Activated CD4-positive, alpha-beta T cell treated with anti-CD3 and anti-CD28 coated beads, Interleukin-2, amount 50 U/mL, for 24 hours (primary cell): ENCODE measurements at places on chromosomes 11 and 22.

DNA sequence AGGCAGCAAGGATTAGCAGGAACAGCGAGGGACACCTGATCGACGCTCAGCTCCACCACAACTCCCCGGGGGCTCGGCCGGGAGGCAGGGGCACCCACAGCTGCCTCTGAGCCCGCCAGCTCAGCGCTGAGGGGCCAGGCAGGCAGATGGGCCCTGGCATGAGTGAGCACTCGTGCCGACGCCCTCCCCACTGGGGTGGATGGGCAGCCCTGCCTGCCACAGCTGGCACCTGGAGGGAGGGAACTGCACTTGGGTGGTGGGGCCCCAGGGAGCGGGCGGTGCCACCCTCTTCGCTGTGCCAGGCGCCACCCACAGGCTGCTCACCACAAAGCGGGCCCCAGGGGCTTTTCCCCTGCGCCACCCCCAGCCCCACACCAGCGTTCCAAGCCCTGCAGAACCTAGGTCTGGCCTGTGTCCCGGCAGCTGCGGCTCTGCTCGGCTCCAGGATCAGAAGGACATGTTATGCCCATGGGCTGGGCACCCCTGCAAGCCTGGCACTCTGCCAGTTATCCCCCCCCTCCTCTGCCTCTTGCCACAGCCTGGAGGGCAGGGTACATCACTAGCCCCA lies 28.8 kb downstream of the WNT7B start:
- DNase-seq: no peak

GRCh38 chr11:117026593-117027330 lies 71.5 kb downstream of the SIK3 start:
- no peak for DNase-seq

GRCh38 chr11:18865951-18866350 lies 73.3 kb downstream of the MRGPRX1 start:
- DNase-seq: no peak

- no peak for DNase-seq
Measured at GRCh38 chr22:38798496-38798895, 4.6 kb upstream of the DNAL4 start.

- DNase-seq: no peak
Measured at GRCh38 chr11:29200791-29201562, 815.9 kb downstream of the KCNA4 start.

- peak; percentile 85 for DNase-seq
Measured at GRCh38 chr22:37807410-37808293, at the start of gene GCAT. Gene GCAT, plus strand, starts transcription at chr22:37807934. Its CDS starts 34 bp downstream, at chr22:37807968.

DNA sequence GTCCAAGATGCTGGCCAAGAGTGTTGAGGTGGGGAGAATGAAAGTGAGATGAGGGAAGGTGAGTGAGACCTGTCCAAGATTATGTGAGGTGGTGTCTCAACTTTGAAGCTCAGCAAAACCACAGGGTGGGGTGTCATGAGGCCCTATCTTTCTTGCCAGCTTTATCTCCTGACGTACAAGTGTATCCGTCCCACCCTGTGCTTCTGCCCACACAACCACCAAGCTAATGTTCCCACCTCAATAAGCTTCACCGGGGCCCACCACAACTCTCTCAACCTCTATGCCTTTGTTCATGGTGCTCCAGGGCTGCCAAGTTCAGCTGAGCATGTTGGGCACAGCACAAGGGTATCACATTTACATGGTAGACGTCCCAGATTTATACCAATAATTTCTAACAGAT lies 7.1 kb upstream of the TPST2 start:
- no peak for DNase-seq

DNA sequence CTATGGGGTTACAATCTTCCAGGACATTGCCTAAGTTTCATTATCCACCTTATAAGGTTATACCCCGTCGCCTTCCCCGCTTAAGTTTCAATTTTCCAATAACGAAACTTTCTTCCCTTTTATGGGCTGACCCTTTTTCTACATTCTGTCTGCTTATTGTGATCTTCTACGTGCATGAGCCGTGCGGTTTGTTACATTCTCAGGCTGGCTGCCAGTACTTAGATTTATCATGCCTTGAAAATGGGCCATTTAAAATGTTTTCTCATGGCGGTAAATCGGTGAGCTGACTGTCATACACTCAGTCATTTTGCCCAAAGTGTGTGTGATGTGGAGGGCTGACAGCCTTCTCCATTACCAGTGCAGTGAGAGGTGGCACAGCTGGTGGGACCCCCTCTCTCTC lies 23.3 kb downstream of the DGCR6L start:
- DNase-seq: no peak

DNA sequence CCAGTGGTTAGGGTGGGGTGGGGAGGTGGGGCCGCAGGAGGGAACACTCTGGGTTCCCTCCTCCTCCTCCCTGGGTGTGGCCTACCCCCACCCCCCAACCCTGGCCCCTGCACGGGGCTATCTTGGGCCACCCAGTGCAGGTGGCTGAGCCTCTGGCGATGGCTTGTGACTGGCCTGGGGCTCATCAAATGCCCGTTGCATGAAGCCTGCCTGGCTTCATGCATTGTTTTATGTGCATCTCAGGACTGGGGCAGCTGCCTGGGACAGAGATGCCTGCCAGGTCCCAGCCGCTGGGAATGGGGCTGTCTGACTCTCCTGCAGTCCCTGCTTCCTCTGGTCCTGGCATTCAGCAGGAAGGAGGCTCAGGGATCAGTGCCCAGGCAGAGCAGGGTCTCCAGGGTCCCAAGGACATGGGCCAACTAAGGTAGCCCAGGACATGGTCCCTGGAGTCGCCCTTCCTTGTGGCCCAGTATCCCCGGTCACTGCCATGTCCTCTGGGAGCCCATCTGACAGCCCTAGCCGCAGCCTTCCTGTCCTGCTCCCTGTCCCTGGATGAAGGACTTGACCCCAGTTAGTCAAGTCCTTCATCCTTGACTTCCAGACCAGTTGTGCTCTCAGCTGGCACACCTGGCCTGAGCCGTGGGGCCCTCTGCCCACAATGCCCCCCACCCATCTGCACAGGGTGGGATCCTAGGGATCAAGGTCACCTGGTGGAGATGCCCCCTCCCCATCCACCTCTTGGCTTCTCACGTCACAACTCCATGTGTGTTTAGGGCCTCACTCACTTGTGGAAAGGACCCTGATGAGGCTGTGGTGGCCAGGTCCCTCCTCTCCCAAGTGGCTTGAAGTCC lies 112.1 kb upstream of the FGF3 start:
- no peak for DNase-seq

DNA sequence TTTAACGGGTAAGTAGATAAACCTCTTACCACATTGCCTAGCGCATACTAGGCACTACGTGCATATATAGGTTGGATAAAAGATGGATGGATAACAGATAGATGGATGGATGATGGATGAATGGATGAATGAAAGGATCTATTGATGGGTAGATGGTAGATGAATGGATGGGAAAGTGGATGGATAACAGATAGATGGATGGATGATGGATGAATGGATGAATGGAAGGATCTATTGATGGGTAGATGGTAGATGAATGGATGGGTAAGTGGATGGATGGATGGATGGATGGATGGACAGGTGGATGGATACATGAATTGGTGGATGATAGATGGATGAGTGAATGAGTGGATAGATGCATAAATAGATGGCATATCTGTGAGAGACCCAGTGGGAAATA lies 555.0 kb downstream of the MN1 start:
- DNase-seq: no peak

DNA sequence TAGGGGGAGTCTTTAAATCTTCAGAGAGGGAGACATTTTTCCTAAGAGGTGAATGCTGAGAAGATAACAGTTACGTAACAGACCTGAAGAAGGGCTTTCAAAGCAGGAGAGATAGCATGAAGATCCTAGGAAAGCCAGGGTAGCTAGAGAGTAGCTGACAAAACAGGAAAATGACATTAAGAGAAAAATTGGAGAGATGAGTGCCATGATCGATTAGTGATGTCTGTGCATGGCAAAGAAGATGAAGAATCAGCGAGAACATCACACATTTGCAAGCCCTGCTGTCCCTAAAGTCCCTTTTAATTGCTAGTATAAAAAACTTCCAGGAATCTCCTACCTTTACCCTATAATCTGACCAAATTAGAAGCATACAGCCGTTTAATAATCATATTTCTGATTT lies 116.9 kb upstream of the PAX6 start:
- DNase-seq: no peak

DNA sequence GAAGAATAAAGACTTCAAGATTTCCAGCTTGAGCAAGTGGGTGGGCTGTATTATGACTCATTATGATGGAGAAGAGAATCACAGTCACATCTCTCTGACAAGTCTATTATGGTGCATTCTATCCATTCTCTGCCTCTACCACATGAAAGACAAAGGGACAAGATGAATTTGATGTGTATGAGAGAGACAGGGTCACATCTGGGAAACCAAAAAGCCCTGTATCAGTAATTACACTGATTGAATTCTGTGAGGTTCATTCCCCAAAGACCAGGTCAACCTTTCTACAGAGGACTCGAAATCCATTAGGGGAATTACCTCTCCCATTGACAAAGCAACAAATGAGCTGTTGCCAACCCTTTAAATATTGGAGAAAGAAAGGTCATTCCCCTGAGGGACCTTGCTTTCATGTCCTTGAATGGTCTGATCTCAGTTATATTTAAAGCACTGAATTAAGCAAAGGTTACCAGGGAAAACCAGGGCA lies 109.6 kb downstream of the USP35 start:
- DNase-seq: no peak

- DNase-seq: no peak
Measured at GRCh38 chr11:111559800-111560464, 19.4 kb downstream of the LAYN start.

DNA sequence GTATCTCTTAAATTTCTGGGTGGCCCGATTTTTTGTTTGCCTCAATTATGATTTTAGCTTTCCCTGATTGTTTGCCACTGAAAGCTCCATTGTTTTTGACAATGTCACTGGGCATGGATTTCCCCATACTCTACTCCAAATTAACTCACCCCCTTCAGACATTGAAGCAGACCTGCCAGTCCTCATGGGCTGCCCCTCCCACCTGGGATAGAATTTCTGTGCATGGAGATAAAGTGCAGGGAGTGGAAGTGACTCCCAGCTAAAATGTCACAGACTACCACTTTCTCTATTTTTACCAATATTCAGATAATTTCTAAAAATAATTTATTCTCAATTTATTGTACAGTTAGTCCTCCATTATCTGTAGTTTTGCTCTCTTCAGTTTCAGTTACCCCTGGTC lies 79.1 kb upstream of the CLPB start:
- DNase-seq: no peak

DNA sequence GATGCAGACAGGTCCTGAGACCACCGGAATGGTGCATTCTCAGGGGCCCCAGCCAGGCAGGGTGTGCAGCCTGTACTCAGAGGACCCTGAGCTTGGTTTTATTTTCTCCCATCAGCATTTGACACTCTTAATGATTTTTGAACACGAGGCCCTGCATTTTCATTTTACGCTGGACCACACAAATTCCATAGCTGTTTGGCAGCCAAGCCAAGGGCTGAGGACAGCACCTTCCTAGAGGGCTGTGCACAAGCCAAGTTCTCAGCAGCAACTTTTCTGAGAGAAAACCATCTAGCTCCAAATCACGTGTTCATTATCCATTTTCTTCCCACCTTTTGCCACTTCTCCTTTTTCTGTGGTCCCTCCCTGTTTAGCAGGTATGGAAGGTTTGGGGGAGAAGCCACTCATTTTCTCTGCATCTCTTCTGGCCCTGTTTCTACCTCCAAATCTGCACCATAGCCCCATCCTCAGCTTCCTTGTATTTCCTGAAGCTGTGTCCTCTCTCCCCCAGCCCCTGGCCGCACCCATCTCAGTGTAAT lies 60.4 kb downstream of the TRAF6 start:
- no peak for DNase-seq

DNA sequence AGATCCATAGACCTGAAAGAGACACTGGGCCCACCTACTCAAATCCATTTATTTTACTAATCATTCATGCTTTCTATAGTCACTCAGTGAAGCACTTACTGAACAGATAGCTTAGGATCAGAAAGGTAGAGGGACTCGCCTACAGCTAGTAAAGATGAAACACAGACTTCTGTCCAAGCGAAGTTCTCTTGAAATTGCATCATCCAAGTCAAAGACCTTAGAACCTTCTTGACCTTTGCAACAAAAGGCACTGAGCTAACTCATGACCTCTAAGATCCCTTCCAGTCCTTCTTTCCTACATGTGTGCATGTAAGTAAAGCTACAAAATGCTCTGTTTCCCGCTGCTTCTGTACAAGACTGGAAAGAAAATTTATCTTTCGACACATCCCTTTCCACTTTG lies 377.6 kb downstream of the LARGE1 start:
- DNase-seq: no peak

DNA sequence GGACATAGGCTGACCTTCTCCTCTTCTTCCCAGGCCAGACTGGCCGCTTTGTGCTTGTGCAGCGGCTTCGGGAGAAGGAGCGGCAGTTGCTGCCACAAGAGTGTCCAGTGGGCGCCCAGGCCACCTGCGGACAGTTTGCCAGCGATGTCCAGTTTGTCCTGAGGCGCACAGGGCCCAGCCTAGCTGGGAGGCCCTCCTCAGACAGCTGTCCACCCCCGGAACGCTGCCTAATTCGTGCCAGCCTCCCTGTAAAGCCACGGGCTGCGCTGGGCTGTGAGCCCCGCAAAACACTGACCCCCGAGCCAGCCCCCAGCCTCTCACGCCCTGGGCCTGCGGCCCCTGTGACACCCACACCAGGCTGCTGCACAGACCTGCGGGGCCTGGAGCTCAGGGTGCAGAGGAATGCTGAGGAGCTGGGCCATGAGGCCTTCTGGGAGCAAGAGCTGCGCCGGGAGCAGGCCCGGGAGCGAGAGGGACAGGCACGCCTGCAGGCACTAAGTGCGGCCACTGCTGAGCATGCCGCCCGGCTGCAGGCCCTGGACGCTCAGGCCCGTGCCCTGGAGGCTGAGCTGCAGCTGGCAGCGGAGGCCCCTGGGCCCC lies 1.4 kb downstream of the RASSF7 start:
- DNase-seq: no peak
